ENCODE measurements at places on chromosomes 7 and 10. TPM values are rescaled to one million over a fixed set of nuclear protein-coding genes. Genes with fewer than 3 reads are reported as not detected.

The CXCL12 gene
- total RNA-seq = 76.7 TPM

The TDRD1 gene
- not detected for total RNA-seq

The ARHGAP22 gene
- 27.6 TPM for total RNA-seq

The CTNNA3 gene
- total RNA-seq = not detected

The GSTK1 gene
- 185 TPM for total RNA-seq

The PLXDC2 gene
- 4.3 TPM for total RNA-seq

The UCMA gene
- not detected for total RNA-seq

The STEAP1B gene
- 3.2 TPM for total RNA-seq

The ZNF722 gene
- not detected for total RNA-seq

The HGF gene
- 167 TPM for total RNA-seq

The COX15 gene
- 34.2 TPM for total RNA-seq

The ZNF503 gene
- 12.4 TPM for total RNA-seq

The ADAM8 gene
- total RNA-seq = 22.2 TPM

Data from myometrial cell (primary cell).